M059J (cell line): ENCODE measurements at places on chromosomes 2 and 18.

DNA sequence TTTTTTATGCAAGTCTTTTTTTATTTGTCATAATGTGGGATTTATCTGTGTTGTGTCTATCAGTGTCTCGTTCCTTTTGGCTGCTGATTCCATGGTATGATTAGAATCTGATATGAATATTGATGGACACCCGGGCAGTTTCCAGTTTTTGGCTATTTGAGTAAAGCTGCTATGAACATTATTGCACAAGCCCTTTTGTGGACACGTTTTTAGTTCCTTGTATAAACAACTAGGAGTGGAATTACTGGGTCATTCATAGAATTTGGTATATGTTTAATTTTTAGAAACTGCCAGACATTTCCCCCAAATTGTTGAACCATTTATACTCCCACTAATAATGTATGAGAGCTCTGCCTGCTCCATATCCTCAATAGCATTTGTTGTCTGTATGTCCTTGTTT is 26.6 kb downstream of the HK2 start:
- no peak for DNase-seq

GRCh38 chr2:190583507-190584337 is 49.2 kb upstream of the NEMP2 start:
- DNase-seq, result no peak

GRCh38 chr2:105919826-105920225 is 175.1 kb downstream of the NCK2 start:
- DNase-seq, result peak; percentile 14

DNA sequence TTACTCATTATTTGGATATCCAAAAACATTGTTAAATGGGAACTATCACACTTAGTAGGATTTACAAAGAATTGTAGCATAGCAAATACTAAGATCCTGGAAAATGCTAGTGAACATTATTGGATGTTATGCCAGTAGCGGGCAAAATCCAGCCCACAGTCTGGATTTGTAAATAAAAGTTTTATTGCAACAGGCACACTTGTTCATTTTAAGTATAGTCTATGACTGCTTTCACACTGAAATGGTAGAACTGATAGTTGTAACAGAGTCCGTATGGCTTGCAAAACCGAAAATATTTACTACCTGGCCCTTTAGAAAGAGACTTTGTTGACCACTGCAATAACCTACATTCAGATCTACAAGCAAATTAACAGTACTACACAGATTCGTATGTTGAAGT is 53.6 kb downstream of the ACVR1 start:
- no peak for DNase-seq

- DNase-seq, result no peak
Measured at GRCh38 chr2:168667156-168667555, 135.3 kb upstream of the NOSTRIN start.

- no peak for DNase-seq
Measured at GRCh38 chr18:78455386-78455785, 524.2 kb upstream of the SALL3 start.

DNA sequence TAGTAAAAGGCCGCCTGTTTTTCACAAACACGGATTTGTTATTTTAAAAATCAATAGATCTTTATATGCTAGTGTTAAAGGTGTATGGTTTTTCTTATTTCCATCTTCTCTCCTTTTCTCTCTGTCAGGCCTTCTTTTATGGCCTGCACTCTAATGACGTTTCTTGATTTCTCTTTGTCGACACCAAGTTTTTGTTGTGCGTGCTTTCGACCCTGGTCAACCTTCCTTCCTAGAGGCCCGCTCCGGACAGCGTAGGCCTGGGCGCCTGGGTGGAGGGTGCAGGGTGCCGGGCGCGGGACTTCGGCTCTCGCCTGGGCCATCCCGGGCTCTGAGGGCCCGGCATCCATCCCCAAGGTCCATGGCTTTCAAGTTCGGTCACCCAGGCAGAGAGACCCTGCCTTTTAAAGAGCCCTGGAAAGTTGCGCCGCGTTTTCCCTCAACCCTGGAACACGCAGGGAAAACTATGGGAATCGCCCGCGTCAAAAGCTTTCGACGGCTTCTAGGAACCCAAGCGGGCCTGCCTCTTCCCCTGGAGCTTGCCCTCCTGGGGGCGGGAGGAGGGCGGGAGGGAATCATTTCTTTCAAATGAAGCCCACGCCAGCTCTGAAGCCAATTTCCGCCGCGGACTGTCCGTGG is 4.1 kb upstream of the SATB2 start:
- no peak for DNase-seq

- DNase-seq, result no peak
Measured at GRCh38 chr18:23664674-23665073, 2.0 kb upstream of the ANKRD29 start.

DNA sequence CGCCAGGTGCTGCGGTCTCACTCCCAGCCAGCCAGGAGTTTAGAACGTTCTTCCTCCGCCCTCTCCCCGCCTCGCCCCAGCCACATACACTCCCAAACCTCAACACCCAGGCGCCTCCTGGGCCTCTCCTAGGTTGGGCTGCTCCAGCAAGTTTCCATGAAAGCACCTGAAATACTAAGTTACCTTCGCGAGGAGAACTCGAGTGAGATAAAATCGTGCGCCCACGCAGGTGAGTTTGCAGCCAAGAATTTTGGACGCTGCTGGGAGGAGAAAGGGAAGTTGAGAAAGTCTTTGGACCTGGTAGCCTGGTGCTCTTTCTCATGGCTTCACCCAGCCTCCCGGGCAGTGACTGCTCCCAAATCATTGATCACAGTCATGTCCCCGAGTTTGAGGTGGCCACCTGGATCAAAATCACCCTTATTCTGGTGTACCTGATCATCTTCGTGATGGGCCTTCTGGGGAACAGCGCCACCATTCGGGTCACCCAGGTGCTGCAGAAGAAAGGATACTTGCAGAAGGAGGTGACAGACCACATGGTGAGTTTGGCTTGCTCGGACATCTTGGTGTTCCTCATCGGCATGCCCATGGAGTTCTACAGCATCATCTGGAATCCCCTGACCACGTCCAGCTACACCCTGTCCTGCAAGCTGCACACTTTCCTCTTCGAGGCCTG is at the start of gene GPR39:
GPR39 (plus strand) TSS at position 83 of the 673 bp plus-strand sequence.
- DNase-seq, result no peak

- peak; percentile 51 for DNase-seq
Measured at GRCh38 chr2:9215680-9216079, 9.1 kb downstream of the ASAP2 start.

DNA sequence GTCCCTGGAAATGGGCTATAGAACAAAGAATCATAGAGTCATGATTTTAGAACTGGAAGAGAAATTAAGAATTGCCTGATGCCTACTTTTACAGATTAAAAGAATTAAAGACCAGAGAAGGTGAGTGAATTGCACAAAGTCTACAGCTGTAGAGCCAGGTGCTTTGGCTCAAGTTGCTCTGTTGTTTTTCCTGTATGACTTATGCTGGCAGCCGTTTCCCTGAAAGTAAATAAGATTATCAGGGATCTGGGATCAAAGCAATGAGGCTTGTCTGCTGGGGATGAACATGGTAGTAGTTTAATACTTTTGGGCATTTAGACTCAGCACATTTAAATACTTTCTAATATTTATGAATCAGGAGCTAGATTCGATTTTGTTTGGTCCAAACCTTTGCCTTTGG is 166.9 kb downstream of the PRPF40A start:
- no peak for DNase-seq

- DNase-seq, result no peak
Measured at GRCh38 chr2:217844696-217845095, 158.1 kb downstream of the TNS1 start.

- DNase-seq, result peak; percentile 76
Measured at GRCh38 chr2:203814661-203815540, 52.7 kb upstream of the CTLA4 start.

GRCh38 chr18:33495278-33495677 is 54.8 kb upstream of the CCDC178 start:
- no peak for DNase-seq

DNA sequence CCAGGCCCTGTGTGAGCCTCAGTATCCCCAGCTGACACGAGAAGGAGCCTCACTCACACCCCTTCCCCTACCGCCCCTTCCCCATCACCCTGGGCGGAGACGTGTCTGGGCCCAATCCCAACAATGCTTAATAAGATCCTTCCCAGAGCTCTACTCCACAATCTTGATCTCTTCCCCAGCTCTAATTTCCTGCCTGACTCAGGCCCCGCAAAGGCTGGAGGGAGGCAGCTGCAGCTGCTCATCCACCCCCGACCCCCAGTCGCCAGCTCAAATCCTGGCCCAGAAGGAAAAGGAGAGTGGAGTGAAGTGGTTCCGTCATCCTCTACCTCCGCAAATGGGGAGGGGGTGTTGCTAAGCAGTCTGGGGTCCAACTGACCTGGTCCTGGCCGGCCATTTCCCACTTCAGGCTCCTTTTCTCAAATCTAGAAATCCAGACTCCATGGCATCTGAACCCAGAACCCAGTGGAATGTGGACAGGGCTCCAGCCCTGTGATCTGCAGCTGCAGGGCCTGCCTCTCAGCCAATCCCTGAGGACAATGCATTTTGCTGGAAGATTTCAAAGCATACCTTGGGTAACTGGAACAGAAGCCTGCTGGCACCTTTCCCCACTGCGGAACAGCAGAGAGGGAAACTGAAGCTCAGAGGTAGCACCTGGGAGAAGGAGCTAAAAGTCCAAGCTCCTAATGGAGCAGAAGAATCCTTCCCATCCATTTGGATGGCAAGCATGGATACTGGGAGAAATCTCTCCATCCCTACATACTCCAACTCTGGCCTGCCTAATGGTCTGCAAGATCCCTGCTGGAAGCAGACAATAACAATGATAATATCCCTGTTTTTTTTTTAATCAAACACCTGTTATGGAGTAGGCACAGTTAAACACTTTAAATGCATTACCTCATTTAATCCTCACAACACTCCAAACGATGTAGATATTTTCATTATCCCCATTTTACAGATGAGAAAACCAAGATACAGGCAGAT is 5.6 kb upstream of the TNS1 start:
- DNase-seq, result peak; percentile 29

- no peak for DNase-seq
Measured at GRCh38 chr2:130834091-130834930, 2.4 kb upstream of the ARHGEF4 start.

GRCh38 chr2:16284941-16285625 is 344.7 kb downstream of the MYCN start:
- DNase-seq, result no peak

GRCh38 chr2:229578052-229578846 is 136.1 kb downstream of the DNER start:
- DNase-seq, result no peak

GRCh38 chr2:237223201-237223861 is 137.6 kb downstream of the COPS8 start:
- peak; percentile 99 for DNase-seq

- DNase-seq, result no peak
Measured at GRCh38 chr18:48460929-48461583, 51.9 kb upstream of the ZBTB7C start.

- DNase-seq, result no peak
Measured at GRCh38 chr2:216194013-216194412, 84.9 kb downstream of the XRCC5 start.

- peak; percentile 99 for DNase-seq
Measured at GRCh38 chr18:3623769-3624545, 174.0 kb downstream of the TGIF1 start.

DNA sequence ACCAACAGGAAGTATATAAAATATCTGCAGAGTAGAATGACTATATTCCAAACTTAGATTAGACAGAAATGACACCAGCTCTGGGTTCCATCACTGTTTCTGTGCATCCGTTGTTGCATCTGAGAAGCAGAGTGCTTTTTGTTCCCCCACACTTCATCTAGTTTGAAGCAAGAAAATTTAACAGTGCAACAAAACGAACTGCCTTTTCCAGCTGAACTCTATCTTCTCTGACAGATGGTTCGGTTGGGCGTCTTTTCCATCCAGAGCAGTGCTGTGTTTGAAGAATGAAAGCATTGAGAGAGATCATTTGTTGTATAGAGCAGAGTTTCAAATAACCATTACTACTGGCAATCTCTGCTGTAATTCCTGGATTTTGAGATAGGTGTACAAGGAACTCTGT is 757.5 kb downstream of the DPP10 start:
- no peak for DNase-seq

DNA sequence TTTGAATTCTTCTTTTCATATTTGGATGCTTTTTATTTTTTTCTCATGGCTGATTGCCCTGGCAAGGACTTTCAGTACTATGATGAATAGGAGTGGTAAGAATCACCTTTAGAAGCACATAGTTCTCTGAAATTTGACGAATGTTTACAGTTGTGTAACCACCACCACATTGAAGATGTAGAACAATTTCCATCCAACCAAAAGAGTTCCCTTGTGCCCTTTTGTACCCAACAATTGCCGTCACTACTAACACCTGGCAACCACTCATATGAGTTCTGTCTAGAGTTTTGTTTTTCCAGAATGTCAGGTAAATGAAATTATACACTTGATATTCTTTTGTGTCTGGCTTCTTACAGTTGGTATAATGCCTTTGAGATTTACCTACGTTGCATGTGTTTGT is 28.7 kb upstream of the SLC16A14 start:
- no peak for DNase-seq

- DNase-seq, result peak; percentile 74
Measured at GRCh38 chr2:46776687-46777327, 138.8 kb downstream of the MCFD2 start.

DNA sequence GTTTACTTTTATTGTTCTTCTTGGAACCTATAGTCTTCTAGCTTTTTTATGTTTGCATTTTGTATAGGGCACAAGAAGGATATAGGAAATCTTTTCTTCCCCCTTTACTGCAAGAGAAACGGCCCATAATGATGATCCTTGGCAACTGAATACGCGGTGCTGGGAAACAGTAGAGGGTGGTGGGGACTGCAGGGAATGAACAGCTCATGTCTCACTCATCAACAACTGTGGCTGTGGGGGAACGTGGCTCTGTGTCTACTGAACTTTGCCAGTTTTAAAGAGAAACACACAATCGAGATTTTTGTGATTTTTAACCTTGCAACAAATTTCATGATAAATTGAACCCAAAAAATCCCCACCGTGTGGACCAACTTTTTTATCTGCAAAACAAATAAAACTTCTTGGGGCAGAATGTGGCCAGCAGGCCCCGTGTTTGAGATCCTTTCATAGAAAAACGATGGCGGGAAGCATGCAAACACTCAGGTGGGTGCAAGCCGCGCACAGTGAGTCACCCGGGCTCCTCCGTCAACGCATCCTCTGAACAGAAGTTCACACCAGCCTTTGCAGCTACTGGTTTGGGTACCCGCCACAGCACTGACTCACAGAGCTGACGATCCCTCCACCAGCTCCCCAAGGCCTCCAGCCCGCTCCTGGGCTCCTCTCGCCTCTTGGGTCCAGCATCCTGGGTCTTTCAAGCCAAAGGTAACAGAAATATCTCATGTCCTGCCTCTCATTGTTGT is 149.3 kb downstream of the COL6A3 start:
- no peak for DNase-seq
